CD8-positive, alpha-beta T cell (primary cell): ENCODE measurements at places on chromosomes 4 and X.

- no peak for DNase-seq
Observed at GRCh38 chr4:20532871-20533870, 167.1 kb upstream of the PACRGL start.

- no peak for DNase-seq
Observed at GRCh38 chr4:112884406-112884805, 165.0 kb upstream of the ANK2 start.

DNA sequence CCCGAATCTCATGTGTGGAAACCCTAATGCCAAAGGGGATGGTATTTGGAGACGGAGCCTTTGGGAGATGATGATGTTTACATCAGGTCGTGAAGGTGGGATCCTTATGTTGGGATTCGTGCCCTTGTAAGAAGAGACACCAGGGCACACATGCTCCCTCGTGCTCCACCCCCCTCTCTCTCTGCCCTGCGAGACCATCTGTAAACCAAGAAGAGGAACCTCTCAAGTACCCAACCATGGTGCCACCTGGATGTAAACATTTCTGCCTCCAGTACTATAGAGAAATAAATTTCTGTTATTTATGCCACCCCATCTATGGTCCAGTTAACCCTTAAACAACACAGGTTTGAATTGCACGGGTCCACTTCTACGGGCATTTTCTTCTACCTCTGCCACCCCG lies 179.4 kb downstream of the DHRSX start:
- DNase-seq: no peak

- DNase-seq: no peak
Observed at GRCh38 chr4:6527683-6528595, 47.0 kb upstream of the MAN2B2 start.

DNA sequence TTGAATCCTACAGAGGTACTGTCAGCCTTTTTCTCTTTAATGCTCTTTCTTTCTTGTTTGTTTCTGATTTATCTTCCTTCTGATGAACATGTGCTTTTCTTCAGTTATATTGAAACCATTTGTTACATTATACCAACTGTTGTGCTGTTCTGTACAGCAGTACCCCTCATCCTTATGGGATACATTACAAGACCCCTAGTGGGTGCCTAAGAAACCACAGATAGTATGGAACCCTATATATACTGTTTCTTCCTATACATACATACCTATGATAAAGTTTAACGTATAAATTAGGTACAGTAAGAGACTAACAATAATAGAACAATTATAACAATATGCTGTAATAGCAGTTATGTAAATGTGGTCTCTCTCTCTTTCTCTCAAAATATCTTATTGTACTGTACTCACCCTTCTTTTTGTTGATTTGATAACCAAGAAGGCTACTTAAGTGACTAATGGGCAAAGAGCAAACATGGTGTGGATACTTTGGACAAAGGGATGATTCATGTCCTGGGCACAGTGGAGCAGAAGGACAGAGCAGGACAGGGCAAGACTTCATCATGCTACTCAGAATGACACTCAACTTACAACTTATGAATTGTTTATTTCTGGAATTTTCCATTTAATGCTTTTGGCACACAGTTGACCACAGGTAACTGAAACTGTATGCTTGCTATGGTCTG lies 10.7 kb upstream of the YIPF7 start:
- no peak for DNase-seq

GRCh38 chrX:65644621-65645289 lies 22.7 kb upstream of the MSN start:
- DNase-seq: no peak

- no peak for DNase-seq
Observed at GRCh38 chrX:13828392-13828791, 11.5 kb upstream of the GPM6B start.

GRCh38 chr4:20520901-20521300 lies 179.4 kb upstream of the PACRGL start:
- DNase-seq: no peak

DNA sequence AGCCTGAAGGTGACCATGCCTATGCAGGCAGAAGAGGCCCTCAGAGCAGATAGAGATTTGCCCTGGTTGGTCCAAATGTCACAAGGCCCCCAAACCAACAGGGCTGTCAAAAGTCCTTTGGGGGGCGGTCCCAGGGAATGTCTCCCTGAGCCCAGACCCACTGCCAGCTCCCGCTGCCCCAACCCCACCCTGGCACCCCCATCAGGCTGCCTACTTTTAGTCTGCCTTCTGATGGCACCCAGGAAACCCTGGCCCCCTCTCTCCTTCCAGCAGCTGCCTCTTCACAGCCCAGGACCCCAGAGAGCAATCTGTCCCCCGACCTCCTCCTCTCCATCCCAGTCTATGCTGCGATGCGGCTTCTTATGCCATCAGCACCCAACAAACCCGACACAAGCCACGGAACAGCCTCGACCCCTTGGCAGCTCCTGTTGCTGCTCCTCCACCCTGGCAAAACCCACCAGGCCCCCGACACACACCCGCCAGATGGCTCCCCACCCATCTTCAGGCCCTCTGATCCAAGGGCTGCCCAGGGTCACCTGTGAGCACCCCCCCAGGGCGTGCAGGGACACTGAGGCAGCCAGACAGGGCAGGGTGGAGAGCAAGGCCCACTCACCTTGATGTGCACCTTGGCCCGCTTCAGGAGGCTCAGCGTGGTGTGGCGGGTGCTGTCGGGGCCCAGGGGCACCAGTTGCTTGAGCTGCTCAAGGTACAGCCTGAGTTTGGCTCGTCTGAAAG lies 9.9 kb downstream of the MXD4 start:
- no peak for DNase-seq
